ENCODE measurements at places on chromosomes 5 and 9.
A peak's percentile ranks its signal among the peaks of the same experiment; 100 is the strongest.

DNA sequence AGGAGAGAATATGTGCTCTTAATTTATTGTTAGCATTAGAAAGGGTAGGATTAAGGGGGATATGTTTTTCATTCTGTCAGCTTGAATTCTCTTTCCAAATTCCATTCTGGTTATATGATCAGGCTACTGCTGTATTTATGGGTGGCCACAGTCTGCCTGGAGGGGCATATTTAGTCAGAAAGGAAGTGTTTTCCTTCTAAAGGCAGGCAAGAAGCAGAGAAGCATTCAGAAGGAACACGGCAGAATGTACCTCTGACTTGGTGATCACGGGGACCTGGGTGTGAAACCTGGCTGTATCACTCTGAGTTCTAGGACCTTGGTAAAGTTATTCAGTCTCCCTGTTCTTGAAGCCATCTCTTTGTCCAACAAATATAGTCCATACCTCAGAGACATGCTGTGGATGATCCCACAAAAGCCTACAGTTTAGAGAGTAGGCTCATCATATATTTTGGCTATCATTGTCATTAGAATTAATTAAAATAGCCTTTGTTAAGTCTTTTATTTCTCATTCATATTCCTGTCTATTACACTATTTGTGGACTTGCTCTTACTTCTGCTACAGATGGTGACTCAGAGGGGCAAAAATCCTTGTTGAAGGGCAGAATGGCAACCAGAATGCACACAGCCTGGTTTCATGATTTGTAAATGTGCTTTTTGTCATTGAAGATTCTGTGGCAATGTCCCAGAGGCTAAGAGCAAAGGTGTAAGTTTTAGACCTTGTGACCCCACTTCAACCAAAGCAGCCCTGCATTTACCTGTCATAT lies 2.7 kb downstream of the TNC start:
- DNase-seq = no peak

DNA sequence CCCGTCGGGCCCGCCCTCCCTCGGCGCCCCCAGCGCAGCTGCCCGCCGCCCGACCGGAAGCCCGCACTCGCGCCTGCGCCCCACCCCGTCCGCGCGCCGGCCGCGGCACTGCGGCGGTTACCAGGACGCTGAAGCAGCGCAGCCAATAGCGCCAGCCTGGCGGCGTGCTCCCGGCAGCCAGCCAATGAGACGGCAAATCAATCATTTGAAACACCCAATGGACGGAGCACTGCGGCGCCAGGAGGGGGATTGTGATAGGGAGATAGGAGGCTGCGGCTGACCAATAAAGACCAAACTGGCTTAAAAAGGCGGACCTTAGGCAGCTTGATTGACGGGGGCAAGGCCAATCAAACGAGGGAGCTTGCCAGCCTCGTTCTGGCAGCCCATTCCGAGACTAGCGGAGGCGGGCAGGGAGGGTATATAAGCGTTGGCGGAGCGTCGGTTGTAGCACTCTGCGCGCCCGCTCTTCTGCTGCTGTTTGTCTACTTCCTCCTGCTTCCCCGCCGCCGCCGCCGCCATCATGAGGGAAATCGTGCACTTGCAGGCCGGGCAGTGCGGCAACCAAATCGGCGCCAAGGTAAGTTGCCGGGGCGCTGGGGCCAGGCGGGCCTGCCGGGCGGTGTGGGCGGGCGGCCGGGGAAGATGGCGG lies at the start of gene TUBB4B:
Gene TUBB4B, plus strand, starts transcription at position 447 of the 649 bp plus-strand sequence. Its CDS starts 74 bp downstream, at position 521.
- DNase-seq = peak; percentile 100

DNA sequence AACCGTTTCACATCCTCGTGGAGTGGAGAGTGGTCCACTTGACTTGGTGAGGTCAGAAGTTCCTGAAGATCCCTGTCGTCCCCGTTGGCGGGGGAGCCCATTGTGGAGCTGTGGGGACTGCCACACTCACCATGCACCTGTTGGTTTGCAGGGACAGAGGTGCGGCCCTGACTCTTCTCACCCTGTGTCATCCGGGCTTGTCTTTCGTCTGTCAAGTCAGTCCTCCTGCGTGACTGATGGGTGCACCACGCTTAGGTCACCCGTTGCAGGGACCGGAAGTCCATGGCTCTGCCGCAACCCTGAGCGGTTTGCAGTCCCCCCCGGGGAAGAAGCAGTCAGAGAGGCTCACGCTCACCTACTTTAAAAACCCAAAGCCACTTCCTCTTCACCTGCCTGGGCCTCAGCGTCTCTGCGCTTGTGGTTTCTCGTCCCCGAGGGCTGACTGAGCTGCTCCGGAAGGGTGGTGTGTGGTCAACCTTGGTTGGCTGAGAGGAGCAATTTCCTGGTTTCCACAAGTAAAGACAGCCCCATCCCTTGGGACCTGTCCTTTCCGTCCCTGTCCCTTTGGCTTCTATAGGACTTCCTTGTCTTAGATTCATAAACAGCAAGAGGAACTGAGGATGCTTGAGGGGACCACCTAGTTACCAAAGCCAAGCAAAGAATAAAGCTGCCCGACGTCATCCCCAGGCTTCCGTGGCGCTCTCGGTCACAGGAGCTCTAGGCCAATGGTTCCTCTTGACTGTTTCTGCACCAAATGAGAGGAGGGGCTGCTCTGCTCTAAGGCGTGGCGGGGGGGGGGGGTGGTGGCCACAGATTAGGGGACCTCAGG lies 53.2 kb downstream of the USP20 start:
- peak; percentile 65 for DNase-seq

GRCh38 chr5:32942225-32942989 lies 231.3 kb downstream of the NPR3 start:
- no peak for DNase-seq

Measured in left lobe of liver (tissue), 2 donors.